ENCODE measurements at places on chromosomes 13 and 19.

GRCh38 chr19:57664269-57665127 is 4.2 kb upstream of the ZSCAN4 start:
- DNase-seq, result no peak

DNA sequence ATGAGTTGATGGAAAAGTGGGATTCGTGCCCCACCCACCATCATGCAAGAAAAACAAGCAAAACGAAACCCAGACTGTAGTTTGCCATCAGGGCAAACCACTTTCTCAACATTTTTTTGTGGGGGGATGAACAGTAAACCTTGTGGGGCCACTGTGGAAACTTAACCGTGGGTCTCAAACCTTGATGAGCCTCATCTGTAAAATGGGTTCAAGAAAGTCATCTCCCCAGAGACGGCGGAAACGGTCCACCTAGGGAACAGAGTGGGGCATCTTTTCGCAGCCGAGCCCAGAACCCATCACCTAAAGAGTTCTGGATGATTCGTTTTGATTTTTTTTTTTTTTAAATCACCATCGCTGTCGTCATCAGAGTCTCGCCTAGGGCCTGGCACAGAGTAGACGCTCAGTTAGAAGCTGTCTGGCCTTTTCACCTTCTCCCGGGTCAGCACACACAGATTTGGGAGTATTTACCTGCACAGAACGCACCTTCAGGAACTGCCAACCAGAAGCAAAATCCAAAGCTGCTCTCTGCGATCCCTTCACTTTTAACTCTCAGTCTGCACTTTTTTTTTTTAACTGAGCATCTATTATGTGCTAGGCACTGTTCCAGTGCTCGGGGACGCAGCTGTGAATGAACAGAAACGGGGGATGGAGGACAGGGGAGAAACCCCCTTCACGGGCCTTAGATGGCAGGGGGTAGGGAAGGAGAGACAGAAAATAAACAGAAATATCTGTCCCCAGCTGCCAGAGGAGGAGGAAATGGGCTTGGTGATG is 69.8 kb downstream of the CELF5 start:
- DNase-seq, result no peak

GRCh38 chr13:36829753-36830152 is 10.7 kb downstream of the RFXAP start:
- DNase-seq, result no peak

GRCh38 chr19:53655042-53655665 is 23.4 kb downstream of the DPRX start:
- no peak for DNase-seq

GRCh38 chr13:52411629-52412028 is 5.7 kb upstream of the THSD1 start:
- DNase-seq, result no peak

DNA sequence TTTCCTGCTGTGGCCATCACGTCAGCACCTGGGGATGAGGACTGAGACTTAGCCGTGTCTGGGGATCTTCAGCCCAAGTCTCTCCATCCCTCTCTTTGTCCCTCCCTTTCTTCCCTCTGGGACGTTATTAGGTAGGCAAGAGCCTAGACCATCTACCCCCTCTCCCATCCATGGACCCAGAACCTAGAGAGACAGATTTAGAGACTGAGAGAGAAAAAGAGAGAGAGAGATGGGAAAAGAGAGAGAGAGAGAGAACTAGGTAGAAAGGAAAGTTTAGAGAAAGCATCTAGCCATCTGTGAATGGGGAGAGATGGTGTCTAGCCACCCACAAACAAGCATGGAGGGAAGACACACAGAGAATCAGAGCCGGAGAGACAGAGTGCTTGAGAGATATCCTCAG is 473 bp downstream of the KLK4 start:
- DNase-seq, result no peak

GRCh38 chr13:26011996-26012821 is 39.6 kb downstream of the SHISA2 start:
- DNase-seq, result no peak

- DNase-seq, result peak; percentile 20
Observed at GRCh38 chr13:78657699-78658629, 991 bp downstream of the OBI1 start.

DNA sequence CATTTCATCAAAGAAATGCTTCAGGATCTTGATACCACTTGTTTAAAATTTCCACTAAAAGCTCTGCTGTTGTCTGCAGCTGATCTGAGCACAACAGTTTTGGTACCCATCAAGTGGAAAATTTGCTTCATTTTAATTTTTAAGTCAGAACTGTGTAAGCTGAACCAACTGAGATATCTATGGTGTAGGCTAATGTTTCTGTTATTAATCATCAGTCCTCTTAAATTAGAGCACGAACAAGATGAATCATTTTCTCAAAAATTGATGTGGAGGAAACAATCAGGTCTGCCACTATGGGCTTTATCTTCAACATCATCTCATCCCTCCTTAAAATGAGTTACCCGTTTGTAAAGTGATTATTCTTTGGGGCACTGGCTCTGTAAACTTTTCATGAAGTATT is 221.5 kb upstream of the NBEA start:
- DNase-seq, result no peak

- no peak for DNase-seq
Observed at GRCh38 chr13:24443366-24443765, 69.2 kb downstream of the PARP4 start.

GRCh38 chr13:81148822-81149221 is 807.9 kb upstream of the SPRY2 start:
- DNase-seq, result no peak

- no peak for DNase-seq
Observed at GRCh38 chr19:21158523-21159135, 16.8 kb downstream of the ZNF431 start.

DNA sequence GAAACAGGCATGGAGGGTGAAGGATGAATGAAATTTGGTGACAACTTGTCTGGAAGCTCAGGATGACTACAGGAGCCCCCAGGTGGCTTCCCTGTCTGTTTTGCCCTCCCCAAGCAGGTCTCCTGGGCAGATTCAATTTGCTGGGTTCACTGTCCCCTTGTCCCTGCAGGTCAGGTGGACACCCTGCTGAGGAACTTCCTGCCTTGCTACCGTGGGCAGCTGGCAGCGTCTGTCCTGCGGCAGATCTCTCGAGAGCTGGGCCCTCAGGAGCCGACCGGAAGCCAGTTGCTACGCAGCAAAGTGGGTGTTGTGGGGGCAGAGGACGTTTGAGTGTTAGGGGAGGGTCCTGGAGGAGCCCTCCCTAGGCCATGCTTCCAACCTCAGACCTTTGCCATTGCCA is 19.1 kb downstream of the PGLS start:
- DNase-seq, result no peak

GRCh38 chr13:39836038-39836437 is 180.6 kb downstream of the COG6 start:
- no peak for DNase-seq

GRCh38 chr19:37933937-37934358 is 26.9 kb downstream of the SIPA1L3 start:
- no peak for DNase-seq

DNA sequence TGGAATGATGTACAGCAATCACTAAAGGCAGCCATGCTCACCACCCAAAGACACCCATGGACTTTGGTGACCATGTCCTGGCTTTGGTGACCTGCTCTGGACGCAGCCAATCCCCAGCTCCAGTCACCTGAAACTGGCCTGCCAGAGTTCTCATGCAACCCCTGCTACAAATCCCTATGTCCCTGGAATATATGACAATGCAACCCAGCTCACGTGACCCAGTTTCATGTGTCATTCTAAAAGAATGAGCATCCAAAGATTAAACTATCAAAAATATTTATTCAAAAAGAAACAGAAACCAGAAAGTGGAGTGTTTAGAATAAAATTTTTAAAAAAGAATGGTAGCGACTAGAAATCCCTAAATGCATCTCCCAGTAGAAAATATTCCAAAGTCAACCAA is 203.3 kb upstream of the IRS2 start:
- DNase-seq, result no peak

DNA sequence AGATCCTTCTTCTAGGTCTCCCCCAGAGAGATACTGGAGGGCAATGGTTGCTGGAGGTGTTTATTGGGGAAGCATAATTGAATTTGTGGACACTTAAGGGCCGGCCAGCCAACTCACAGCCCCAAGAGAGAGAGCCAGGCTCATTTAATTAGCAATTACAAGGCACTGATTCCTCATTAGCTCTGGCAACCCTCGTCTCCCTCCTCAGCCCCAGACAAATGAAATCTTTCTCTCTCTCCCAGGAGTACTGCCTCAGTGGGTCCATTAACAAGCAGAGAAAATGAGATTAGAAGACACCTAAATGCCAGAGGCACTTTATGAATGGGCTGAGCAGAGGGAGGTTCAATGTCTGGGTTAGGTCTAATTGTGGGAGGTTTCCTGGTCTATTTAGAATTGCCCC is 19.0 kb upstream of the FEM1A start:
- no peak for DNase-seq

DNA sequence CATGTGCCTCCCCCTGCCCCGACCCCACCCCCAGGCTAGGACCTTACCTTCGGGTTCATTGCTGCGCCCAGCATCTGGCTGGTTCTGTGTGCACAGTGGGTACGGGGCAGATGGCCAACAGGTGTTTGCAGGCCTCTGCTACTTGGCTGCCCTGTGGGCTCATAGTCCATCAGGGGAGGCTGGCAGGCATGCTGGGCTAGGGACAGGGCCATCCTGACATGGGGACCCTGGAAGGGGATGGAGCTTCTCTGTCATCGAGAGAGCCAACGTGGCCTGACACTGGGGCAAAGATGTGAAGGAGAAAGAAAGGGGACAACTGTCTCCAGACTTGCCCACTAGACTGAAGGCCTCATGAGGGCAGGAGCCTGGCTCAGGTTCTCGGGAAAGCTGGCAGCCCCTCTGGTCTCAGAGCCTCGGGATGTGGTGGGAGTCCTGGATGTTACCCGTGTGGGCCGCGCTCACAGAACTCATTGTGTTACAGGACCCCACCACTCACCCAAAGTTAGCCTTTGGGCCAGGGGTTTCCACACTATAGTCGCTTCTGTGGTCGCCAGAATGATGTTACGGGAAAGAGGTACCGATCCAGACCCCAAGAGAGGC is 4.7 kb downstream of the ZNF536 start:
- no peak for DNase-seq

DNA sequence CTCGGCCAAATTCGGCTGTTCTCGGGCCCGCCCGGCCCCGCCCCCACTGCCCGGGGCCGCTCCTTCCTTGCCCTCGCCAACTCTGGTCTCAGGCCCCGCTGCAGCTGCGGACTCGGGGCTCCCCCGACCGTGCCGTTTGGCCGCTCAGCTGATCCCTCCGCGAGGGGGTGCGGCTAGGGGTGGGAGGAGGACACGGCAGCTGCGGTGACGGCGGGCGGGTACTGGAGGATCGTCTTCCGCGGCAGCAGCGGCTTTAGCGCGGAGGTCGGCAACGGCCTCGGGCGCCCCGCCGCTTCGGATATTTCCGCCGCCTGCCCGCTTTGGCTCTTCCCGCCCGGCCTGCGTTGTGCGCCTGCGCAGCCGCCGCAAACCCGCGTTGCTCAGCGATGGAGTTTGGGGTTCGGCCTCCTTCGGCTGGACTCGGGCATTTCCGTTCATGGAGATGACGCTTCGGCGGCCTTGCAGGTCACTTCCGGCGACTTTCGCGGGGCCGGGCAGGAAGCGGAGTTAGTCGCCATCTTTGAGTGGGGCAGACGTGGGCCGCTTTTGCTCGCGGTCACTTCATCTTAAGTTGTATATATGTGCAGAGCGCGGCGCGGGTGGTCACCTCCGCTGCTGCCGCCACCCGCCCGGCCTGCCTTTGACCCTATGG is 338 bp upstream of the UBE2M start:
- peak; percentile 99 for DNase-seq

GRCh38 chr13:69040898-69041297 is 1066.7 kb upstream of the ATXN8OS start:
- DNase-seq, result no peak

DNA sequence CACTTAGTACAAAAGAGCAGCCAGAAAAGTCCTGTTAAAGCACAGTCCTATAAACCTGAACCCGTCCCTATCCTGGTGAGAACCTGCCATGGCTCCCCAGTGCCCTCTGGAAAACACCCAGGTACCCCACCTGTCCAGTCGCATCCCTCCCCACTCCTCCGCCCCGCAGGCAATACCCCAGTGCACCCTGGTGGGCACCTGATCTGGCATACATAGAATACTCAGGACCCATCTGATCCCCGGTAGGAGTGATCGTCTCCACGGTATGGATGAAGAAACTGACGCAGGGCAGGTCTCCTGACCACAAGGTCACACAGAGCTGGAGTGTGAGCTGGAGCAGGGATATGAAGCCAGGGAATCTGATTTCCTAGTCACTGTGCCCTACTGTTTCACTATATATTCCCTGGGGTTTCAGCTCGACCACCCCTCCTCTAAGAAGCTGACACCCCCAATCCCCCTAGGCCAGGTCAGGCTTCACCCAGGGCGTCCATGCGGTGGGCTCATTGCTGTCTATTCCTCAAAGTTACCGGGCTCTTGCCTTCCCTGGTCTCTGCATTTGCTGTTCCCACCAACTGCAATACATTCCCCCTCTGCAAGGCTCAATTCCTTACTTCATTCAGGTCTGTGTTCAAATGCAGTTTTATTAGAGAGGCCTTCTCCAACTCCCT is 12.6 kb downstream of the FBXO46 start:
- DNase-seq, result no peak

DNA sequence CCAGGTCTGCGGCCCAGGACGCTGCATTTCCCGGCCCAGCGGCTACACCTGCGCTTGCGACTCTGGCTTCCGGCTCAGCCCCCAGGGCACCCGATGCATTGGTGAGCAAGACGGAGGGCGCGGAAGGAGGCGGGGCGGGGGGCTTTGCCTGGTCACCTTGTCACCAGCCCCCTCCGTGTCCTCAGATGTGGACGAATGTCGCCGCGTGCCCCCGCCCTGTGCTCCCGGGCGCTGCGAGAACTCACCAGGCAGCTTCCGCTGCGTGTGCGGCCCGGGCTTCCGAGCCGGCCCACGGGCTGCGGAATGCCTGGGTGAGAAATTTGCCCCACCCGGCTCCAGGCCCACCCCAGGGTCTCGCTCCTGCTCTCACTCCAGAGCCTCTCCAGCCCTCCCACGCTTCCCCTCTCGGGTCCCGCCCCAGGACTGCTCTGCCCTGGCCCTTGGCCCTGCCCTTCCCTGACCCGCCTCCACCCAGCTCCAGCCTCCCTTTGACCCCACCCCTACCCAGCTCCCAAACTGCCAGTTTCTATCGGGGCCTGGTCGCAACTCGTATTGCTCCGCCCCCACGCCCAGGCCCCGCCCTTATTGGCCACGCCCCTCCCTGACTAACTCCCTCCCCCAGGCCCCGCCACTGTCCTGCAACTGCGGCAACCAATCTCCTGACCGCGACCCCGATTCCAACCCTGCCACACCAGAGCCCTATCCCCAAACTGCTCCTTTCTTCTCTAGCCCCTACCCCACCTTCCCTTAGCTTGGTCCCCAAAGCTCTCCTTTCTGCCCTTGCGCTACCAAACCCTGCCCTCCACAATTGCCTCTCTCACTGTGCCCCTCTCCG is 8.6 kb downstream of the LTBP4 start:
- peak; percentile 93 for DNase-seq

GRCh38 chr19:45234089-45234869 is 10.9 kb downstream of the EXOC3L2 start:
- no peak for DNase-seq
